ENCODE measurements at places on chromosomes 3 and 15. TPM values are rescaled to one million over a fixed set of nuclear protein-coding genes. Genes with fewer than 3 reads are reported as not detected.

DNA sequence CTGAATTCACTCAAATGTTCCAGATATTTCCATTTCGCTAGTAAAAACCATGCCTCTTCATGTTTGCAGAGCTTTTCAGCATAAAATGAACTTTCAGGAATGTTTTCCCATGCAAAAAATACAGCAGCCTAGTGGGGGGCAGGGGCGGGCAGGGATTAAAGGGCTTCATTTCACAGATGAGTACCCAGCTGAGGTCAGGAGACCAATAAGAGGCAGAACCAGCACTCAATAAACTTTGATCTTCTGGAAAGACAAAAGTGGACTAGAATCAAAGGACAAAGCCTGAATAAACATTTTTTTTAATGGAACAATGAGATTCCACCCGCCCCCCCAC is 8.0 kb downstream of the KLHL25 start:
- no peak for DNase-seq

The TEX55 gene
- not detected for total RNA-seq

GRCh38 chr3:62755285-62755684 is 119.9 kb downstream of the CADPS start:
- DNase-seq: no peak

GRCh38 chr3:144109944-144110343 is 138.3 kb downstream of the DIPK2A start:
- DNase-seq: no peak

The STXBP5L gene
- total RNA-seq: not detected

The ELL3 gene
- 16.2 TPM for total RNA-seq

DNA sequence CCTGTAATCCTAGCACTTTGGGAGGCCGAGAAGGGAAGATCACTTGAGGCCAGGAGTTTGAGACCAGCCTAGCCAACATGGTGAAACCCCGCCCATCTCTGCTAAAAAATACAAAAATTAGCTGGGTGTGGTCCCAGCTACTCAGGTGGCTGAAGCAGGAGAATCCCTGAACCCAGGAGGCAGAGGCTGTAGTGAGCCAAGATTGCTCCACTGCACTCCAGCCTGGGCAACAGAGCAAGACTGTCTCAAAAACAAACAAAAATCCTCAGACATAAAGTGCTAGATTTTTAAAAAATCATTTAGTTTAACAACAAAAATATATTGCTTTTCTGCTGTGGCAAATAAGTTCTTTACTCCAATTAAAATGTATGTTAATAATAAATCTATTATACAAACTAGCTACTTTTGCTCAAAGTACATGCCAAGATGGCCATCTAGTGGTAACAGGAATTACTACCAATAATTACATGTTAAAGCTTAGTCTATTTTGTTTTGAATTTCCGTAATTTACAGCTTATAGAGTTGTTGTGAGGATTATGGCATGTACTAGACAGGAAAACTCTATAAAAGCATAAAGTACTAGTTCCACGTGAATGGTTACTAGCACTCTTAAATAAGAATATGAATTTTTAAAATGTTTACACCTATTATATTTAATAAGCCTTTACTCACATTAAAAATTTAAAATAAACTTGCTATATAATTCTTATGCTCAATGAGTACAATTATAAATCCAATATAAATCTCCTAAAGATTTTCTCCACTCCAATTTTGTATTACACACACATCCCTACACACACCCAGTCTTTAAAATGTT is 39.0 kb downstream of the GABPB1 start:
- DNase-seq: peak; percentile 31

DNA sequence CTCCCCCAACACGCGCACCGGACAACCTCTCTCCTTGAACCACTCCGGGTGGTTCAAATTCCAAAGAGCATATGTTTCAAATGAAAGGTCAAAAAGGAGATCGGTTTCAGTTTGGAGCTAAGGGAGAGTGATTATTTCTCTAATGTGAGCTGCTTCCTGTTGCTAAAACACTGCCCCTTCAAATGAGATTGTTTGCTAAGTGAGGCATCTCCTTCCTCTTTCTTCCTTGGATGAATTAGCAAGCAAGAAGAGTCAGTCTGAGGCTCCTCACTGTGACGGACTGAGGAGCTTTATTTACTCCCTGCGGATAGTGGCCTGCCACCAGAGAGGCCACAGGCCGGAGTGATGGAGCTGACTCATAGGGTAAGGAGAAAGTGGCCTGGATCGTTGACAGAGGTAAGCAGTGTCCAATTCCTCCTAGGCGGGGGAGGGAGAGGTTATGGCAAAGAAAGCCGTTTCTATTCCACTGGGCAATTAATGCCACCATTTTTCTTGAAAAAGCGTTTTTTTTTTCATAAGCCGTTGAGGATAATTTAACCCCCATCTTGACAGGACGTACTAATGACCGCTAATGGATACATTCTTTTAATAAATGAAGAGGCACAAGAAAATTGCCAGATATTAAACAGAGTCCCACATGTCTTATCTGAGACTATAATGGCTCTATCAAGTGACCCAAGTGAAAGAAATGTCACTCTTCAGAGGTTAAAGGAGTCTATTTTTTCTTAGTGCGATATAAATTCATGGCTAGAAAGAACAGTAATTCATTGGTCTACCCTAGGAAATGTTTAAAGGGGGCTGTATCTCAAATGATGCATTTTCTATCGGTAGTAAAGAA is 167.0 kb upstream of the ANKRD28 start:
- no peak for DNase-seq

The ZNF80 gene
- total RNA-seq: 0.12 TPM

The CHRNA3 gene
- not detected for total RNA-seq

DNA sequence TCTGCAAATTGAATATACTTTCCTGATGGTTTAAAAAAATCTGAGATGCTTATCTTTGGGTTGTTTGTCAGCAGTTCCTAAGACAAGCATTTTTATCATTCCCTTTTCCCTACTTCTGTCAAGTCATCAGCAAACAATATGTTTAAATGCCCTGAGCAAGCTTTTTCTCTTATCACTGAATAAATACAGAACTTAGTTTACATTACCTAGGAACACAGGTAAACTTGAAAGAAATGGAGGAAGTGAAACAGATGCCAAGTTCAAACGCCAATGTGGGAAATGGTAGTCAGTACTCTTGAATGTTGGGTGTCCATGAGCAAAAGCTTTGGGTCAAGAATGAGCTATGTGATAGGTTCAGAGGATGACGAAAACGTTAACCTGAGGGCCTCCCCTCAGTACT is 17.2 kb upstream of the TCAIM start:
- no peak for DNase-seq

- DNase-seq: no peak
Observed at GRCh38 chr3:136730595-136731273, 21.4 kb downstream of the STAG1 start.

The MCF2L2 gene
- total RNA-seq: 1.5 TPM

GRCh38 chr3:148750296-148750695 is 52.6 kb downstream of the AGTR1 start:
- no peak for DNase-seq

- DNase-seq: no peak
Observed at GRCh38 chr3:185685231-185686035, 99.3 kb downstream of the SENP2 start.

The CLSTN2 gene
- 0.02 TPM for total RNA-seq
